ENCODE measurements at places on chromosomes 4 and X.

DNA sequence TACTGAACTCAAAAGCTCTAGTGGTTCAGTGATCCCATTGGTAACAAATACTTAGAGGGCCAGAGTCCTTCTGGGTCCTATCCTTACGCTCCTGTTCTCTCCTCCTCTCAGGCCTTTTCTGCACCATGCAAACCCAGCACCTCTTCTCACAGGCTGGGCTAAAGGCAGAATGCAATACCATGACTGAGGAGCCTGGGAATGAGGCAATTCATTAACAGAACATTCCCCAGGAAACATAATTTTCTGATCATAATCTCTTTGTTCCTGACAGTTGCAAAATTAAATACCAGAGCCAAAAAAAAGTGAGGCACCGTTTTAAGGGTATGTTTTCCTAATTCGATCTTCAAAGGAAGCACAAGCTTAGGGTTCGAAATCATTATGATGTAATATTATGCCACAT is 9.0 kb downstream of the SORBS2 start:
- no peak for DNase-seq

DNA sequence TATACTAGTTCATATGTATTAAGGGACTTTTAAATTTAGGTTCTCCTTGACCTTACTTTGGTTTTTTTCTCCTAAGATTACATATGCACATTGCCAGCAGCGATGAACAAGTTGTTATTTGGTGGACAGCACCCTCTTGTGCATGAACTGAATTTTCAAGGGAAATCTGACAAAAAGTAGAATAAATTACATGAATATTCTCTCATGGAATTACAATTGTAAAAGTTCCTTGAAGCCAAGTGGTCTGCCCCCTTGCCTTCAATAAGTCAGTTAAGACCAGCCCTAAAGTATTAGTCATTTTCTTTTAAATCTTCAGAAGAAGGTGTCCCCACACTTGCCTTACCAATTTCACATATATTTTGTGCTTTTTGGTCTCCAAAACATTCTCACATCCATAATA is 30.7 kb upstream of the SMARCA5 start:
- DNase-seq = no peak

DNA sequence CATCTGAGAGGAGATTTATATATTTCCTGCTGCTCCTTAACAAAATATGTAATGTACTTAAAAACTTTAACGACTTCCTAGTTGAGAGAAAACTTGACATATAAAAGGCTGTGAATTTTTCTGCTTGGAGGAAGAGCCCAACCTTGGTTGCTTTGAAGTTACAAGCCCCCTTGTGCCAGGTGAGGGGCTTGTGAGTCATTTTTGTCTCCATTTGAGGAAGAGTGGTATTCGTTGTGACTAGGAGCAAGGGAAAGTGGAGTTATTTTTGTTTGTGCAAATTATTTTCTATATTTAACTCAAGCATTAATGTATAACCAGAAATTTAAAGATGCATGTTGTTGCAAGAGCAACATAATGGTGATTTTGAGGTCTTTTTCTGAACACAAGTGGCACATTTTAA is 99.0 kb upstream of the DDX3X start:
- no peak for DNase-seq

- DNase-seq = no peak
These were observed 26.4 kb downstream of the GAK start for GRCh38 chr4:905485-906338.

DNA sequence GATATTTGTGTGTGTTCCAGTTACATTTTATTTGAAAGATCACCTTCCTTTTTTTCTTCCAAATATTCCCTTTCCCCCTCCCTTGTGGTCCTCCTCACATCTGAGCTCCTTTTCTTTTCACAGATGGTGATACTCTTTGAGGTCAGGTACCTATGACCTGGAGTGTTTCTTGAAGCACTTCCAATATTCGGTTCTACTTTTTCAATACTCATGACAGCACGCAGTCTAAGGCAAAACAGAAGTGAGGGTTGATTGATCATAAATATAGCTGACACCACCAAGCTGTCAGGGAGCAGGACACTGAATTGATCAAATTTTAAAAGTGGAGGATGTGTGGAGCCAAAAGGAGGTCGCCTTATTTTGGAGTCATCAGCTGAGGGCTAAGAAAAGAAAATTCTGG is 334.4 kb upstream of the MAGEB2 start:
- DNase-seq = no peak

DNA sequence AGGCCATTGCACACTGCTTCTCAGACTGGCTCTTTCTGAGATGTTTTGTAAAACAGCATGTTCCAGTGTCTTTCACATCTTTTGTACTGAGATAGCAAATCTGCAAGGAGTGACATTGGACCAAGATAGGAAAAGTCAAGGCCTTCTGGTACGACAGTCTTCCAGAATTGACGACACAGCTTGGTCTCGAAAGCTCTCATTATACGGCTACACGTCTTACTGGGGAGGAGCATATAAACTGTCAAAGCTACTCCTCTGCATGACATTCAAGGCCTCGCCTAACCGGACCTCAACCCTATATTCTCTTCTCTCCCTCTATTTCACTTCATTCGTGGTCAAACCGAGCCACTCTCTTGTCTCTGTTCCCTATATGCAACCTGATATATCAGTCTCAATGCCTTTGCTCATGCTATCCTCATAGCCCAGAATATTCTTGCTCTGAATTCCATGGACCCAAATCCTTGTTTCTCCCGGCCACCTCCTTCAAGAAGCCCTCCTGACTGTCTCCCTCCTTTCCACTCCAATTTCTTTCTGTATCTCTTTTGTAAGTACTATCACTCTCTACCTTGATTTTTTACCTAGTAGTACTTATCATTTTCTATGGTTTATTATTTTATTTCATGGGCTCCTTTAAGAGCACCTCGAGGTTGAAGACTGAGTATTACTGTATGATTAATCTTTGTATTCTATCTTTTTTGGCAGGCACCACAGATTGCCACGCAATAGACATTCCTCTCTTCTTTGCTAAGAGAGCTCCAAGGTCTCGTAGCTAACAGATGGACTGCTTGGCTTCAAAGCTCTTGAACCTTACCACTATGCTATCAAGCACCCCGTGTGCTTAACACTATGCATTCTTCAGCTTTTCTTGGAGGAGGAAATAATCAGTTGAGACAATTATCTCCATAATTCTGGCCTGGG is 35.1 kb downstream of the RBM47 start:
- DNase-seq = no peak

Data from activated T-cell treated with anti-CD3 and anti-CD28 coated beads for 24 hours (primary cell).